Left colon (tissue), 2 donors: ENCODE measurements at places on chromosomes 5 and 9. TPM values are rescaled to one million over a fixed set of nuclear protein-coding genes. Genes with fewer than 3 reads are reported as not detected.

The PANK3 gene
- 142 TPM for total RNA-seq

DNA sequence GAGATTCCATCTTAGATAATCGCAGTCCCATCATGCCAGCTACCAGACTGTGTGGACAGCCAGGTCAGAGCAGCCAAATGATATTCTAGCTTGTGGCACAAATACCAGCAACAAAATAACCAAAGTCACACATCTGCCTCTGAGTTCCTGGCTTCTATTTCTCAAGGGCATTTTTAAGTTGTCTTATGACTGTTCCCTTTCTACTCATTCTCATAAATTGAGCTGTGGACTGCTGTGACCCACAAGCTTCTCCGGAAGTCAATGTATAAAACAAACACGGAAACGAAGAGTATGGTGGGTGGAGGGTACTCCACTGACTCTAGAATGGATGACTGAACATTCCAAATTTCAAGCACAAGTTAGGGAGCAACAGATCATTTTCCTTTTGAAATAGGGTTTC is 43.9 kb downstream of the PDCD1LG2 start:
- no peak for DNase-seq

- no peak for DNase-seq
These were observed 254.0 kb upstream of the GAS1 start for GRCh38 chr9:87201351-87201751.

- no peak for DNase-seq
These were observed 23.4 kb upstream of the COL27A1 start for GRCh38 chr9:114131808-114132549.

GRCh38 chr5:92418341-92418740 is 1035.2 kb upstream of the ARRDC3 start:
- DNase-seq = no peak

The CCL27 gene
- not detected for total RNA-seq

- no peak for DNase-seq
These were observed 111.9 kb upstream of the MTAP start for GRCh38 chr9:21690561-21690960.

DNA sequence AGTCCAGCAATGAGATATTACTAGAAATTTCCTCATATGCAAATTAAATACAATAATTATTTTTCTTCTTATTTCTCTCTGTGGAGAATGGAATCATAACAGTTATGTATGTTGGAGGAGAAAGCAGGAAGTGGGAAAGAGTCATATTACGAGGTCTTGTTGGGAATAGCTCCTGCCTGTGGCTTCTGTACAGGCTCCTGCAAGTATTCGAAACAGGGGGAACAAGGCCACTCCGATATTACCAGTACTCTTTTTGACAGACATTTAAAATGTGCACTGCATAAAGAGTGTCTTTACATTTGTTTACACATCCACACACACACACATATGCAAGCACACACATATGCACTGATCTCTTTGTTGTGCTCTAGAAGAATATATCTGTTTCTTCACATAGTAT is 812.0 kb upstream of the ZNF608 start:
- no peak for DNase-seq

DNA sequence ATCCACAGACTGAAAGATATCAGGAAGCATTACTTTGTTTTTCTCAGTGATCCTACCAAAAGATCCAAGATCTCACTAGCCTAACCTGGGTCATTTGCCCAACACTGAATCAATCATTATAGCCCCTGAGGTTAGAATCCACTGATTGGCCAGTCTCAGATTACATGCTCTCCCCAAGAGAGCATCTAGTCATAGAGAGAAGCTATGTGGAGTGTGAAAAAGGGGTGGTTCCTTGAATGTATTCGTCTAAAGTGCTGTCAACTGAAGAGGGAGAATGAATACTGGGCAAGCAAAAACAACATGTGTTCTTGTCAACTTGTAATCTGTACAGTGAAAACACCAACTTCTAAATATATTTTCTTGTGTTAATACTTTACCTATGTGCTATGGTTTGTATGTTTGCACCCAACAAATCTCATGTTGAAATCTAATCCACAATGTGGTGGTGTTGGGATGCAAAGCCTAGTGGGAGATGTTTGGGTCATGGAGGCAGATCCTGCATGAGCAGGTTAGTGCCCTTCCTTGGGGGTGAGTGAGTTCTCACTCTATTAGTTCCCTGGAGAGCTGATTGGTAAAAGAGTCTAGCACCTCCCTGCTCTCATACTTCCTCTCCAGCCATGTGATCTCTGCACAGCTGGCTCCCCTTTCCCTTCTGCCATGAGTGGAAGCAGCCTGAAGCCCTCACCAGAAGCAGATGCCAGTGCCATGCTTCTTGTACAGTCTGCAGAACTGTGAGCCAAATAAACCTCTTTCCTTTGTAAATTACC is 60.3 kb upstream of the PJA2 start:
- DNase-seq = no peak

GRCh38 chr5:54632131-54632701 is 114.7 kb downstream of the SNX18 start:
- DNase-seq = no peak

The C5orf58 gene
- not detected for total RNA-seq

The ISL1 gene
- total RNA-seq = 0.52 TPM

DNA sequence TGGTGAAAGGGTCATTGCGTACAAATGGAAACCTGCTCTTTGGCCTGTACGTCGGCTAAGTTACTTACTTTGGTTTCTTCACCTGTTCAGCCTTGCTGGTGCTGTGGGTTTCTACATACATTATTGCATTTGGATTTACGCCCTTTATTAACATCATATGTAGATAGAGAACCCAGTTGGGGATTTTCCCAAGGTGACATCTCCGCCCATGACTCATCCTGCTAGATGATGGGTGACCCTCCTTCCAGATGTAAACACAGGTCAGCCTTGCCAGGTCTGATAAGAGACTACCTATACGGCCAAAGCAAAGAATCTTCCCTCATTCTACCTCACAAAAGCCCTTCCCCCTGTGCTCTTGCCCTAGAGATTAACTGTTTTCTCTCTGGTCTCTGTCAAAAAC is 360.9 kb downstream of the KDM4C start:
- no peak for DNase-seq

The ARID3C gene
- total RNA-seq = not detected

- no peak for DNase-seq
These were observed 211.4 kb downstream of the DEPDC1B start for GRCh38 chr5:60488466-60489130.

DNA sequence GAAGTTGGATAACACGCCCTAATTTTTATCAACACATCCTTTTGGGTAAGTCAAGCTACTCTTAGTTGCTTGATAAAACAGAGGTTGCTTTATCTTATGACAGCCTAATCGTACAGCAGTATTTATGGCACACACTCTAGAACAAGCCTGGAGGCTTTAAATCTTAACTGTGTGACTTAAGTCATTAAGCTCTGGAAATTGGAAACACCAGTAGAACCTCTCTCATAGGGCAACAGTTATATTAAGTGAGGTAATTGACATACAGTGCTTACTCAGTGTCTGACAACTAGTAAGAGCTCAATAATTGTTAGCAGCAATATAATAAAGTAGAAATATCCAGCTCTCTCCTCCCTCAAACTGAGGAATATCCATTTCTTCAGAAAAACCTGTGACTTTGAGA is 808.9 kb upstream of the WWC1 start:
- DNase-seq = no peak

GRCh38 chr9:137217276-137218211 is 4.5 kb downstream of the RNF208 start:
- DNase-seq = peak; percentile 92

GRCh38 chr5:81948349-81948748 is 23.5 kb upstream of the ATG10 start:
- DNase-seq = no peak

GRCh38 chr5:95794070-95794516 is 28.4 kb downstream of the GLRX start:
- DNase-seq = no peak

The INSYN2B gene
- 0.14 TPM for total RNA-seq

DNA sequence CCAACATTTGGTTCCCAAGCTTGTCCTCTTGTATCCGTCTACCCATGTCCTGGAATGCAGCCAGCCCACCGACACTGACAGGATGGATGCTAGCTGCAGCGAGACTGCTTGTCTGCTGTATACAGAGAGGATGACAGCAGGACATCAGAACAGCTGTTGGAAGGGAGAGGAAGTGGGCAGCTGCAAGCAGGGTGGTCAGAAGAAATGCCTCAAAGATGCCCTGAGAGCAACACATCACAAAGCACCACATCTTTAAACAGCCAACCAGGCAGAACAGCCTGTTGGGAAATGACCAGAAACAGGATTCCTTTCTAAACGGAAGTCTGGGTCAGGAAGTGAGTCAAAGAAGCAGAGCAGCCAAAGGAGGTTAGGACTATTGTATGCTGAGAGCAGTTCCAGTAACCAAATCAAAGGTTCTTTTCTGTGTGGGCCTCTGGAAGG is 219.1 kb downstream of the NDUFS4 start:
- DNase-seq = no peak

GRCh38 chr5:37668524-37669047 is 171.3 kb downstream of the GDNF start:
- peak; percentile 69 for DNase-seq

- no peak for DNase-seq
These were observed 70.1 kb downstream of the SV2C start for GRCh38 chr5:76153271-76153670.

- DNase-seq = no peak
These were observed 41.1 kb upstream of the KLF4 start for GRCh38 chr9:107530679-107531078.

- no peak for DNase-seq
These were observed 59.9 kb upstream of the DIRAS2 start for GRCh38 chr9:90702441-90702955.

- no peak for DNase-seq
These were observed 102.5 kb downstream of the LIFR start for GRCh38 chr5:38453921-38454320.

DNA sequence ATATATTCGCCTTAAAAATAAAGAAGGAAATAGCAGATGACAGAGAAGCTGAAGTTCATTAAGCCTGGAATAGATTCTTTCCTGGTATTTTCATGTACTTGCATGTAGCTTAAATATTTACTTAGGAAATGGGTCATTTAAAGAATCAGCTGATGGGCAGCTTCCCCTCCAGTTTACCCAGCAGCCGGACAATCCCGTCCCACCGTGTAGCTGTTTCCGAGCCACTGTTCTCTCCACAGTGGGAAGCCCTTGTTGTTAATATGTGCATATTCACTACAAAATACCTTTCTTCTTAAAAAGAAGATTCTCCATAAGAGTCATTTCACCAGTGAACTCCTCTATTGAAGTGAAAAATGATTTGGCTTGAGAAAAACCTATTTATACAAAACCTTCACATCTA is 187.0 kb downstream of the FANCC start:
- DNase-seq = no peak

- DNase-seq = no peak
These were observed 10.1 kb downstream of the ABCA2 start for GRCh38 chr9:137017791-137018497.

The ANKHD1 gene
- total RNA-seq = 140 TPM

DNA sequence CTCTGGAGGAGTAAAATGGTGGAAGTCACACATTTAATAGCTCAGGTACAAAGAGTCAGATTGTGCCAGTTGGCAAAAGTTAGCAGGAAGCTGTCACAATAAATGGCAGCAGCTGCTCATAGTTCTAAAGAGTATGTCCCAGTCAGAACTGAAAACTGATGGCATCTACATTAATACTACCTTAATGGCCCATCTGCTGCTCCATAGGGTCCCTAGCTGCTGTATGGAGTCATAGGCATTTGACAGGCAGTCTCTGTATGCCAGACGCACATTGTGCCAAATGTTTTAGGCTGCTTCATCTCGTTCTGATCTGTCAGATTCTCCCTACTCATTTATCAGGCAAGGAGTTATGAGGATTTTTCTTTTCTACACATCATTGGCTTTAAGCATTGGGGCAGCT is 515.8 kb upstream of the ARRDC3 start:
- no peak for DNase-seq

- no peak for DNase-seq
These were observed 69.6 kb downstream of the CWC27 start for GRCh38 chr5:64838376-64838775.

- DNase-seq = no peak
These were observed 78.1 kb downstream of the EDIL3 start for GRCh38 chr5:84306601-84307000.

DNA sequence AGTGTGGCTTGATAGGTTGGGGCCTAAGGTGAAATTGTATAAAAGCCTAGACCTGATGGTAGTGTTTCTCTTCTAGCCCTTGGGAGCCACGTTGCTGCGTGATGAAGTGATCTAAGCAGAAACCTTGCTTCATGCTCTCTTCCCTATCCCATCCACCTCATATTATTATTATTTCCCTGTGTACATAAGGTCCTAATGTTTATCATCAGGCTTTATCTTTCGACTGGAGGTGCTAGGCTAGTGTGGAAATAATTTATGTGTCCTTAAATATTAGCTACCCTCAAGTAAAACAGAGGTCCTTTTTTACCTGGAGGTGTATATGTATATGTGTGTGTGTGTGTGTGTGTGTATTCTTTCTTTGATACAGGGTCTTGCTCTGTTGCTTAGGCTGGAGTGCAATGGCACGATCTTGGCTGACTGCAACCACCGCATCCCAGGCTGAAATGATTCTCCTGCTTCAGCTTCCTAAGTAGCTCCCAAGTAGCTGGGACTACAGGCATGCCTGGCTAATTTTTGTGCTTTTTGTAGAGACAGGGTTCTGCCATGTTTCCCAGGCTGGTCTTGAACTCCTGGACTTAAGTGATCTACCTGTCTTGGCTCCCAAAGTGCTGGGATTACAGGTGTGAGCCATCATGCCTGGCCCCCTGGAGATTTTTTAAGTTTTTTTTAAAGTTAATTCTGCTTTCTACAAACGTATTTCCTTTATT is 3.7 kb downstream of the UGCG start:
- no peak for DNase-seq

GRCh38 chr9:127867356-127868277 is 9.9 kb downstream of the AK1 start:
- no peak for DNase-seq

The TLX3 gene
- not detected for total RNA-seq

The LCN2 gene
- 12.3 TPM for total RNA-seq

The TNFSF8 gene
- total RNA-seq = 1.0 TPM

DNA sequence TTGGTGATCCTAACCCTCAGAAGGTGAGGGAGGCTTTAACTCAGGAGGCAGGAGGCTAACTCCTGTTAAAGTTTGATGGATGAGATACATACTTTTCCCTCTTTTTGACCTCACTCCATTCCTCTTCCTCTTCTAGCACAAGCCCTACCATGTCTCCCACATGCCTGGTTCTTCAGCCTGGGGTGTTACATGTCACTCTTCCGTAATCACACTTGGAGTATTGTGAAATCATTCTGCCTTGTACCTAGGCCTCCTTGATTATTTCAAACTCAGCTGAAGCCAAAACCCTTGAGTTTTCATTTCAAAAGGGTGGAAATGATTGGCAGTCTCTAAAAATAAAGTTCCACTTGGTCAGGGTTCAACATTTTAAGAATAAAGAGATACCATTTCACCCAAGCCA is 1.8 kb downstream of the PLAC8L1 start:
- no peak for DNase-seq

- no peak for DNase-seq
These were observed 141.5 kb upstream of the FER start for GRCh38 chr5:108606185-108606584.

DNA sequence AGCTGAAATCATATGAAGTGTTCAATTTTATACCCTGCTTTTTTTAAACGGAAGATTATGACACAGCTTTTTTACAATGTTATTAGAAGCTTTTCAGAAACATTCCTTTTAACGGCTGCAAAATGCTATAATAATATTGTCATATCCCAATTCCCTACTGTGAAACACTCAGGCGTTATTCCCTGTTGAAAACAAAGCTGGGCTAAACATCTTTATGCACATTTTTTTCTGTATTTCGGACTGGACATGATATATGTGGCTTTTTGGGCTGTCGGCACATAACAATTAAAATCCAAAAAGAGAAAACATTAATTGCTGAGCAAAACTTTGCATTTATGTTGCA is 12.0 kb upstream of the CTSL start:
- DNase-seq = no peak

The FBP2 gene
- total RNA-seq = not detected
